ENCODE measurements at places on chromosomes 12 and 14.

DNA sequence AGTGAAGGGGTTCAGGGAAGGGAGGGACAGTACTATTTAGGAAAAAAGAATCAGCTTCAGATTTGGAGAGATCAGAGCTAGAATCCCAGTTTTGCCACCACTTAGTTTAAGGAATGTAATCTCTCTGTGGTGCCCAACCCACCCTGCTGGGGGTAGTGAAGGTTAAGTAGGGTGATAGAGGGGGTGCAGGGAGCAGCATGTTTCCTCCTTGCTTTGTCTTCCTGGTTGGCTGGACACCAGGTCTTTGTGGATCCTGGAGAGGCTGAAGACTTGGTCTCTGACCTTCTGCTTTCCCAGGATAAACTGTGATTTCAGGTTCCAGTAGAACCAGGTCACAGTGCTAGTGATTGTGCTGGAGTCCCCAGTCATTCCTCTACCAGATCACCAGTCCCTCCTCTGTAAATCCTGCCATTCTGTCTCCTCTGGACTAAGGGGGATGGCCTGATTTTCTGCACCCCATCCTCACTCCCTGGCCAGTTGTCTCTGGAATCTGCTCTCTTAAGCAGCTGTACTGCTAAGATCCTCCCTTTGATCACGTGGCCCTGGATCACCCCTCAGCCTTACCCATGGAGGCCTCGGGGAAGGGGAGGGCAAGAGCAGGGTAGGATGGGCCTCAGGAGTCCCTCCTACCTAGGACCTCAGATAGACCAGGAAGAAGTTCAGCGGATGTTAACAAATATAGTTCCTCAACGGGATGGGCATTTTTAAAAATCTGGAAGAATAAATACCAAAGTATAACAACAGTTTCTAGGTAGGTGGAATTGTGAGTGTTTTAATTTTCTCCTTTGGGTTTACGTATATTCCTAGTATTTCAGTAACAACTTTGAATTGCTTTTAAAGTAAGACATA lies 3.1 kb downstream of the MAP3K12 start:
- no peak for DNase-seq

GRCh38 chr14:79167957-79168356 lies 997.8 kb downstream of the NRXN3 start:
- no peak for DNase-seq

GRCh38 chr12:114751712-114752111 lies 67.7 kb upstream of the TBX3 start:
- DNase-seq: no peak

GRCh38 chr12:88299567-88300101 lies 157.5 kb downstream of the TMTC3 start:
- DNase-seq: no peak

DNA sequence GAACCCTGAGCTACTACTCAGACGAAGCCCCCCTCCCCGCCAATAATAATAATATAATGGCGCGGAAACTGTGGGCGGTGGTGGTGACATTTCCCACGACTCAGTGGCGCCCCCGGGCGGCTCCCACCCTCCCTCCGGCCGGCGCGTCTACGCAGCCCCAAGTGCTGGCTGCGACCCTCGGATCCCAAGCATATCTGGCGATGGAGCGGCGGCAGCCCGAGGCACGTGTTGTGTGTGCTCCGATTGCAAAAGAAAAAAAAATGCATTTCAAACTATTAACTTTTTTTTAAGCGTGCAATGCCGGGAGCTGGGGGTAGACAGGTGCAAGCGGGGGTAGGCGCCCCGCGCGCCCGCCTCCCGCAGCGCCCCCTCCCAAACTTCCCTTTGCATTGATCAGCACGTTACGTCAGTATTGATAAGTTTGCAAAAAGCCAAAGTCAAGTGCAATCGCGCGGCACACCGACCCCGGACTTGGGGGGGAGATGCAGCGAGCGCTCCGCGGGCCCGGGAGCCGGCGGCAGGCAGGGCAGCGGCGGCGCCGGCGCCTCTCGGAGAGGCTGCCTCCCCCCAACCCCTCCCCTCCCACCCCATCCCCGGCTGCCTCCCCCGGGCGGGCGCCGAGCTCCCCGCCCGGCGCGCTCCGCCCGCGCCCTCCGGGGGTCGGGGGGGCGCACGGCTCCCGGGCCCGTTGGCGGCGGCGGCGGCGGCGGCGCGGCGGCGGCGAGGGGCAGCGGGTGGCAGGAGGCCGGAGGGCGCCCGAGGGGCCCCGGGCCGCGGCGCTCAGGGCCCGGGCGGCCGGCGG lies 113.1 kb upstream of the MYL2 start:
- no peak for DNase-seq

DNA sequence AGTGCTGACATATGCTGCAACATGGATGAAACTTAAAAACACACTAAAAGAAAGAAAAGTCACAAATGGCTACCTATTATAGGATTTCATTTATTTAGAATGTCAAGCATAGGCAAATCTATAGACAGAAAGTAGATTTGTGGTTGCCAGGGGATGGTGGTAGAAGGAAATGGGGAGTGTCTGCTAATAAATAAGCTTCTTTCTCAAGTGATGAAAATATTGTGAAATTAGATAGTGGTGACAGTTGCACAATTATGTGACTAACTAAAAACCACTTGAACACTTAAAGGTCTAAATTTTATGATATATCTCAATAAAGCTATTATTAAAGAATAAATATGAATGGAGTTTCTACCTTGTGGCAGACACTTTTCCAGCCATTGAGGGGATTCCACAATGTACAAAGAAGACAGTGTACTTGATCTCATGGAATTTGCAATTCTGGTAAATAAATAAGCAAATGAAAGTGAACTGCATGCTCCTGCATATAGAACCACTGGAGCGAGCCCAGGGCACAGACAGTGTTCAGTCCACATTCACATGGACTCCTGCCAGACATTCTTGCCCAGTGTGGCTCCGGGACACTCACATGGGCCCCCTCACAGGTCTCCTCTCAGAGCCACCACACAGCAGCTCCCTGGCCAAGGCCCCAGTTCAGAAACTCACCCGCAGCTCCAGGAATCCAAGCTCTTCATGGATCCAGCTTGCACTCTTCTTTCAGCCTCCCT lies 107.1 kb upstream of the ARID2 start:
- DNase-seq: no peak

Measured in coronary artery (tissue), 2 donors.